ENCODE measurements at places on chromosomes 6 and 20.

DNA sequence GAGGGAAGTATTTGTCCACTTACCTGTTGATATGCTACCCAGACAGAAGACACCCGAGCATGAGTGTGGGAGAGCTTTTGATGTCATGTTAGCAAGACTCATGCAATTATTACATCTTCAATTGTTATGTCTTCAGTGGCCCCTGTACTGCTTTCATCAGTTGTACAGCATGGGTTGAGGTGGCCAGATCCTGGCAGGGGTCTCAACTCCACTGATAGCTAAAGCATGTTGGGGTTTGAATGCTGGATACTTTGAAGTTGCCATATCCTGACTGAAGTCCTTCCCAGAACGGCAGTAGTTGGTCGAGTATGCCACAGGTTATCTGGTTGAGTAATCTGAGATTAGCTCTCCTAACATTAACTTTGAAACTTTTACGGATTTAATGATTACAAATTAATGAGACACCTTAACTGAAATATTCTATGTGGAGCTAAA, 46.7 kb downstream of the LRRN4 start:
- DNase-seq = no peak

- DNase-seq = no peak
Observed at GRCh38 chr20:25571240-25571639, 14.1 kb downstream of the NINL start.

DNA sequence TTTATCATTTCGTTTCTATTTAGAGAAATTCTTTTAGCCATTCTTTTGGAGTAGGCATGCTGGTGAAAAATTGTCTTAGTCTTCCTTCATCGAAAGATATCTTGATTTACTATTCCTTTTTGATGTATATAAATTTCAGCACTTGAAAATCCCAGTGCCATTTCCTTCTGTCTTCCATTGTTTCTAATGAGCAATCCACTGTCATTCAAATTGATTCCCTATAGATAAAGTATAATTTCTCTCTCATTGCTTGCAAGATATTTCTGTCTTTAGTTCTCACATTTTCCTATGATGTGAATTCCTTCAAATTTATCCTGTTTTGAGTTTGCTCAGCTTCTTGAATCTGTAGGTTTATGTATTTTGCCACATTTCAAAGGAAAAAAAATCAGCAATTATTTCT, 251.1 kb upstream of the CHD6 start:
- no peak for DNase-seq

DNA sequence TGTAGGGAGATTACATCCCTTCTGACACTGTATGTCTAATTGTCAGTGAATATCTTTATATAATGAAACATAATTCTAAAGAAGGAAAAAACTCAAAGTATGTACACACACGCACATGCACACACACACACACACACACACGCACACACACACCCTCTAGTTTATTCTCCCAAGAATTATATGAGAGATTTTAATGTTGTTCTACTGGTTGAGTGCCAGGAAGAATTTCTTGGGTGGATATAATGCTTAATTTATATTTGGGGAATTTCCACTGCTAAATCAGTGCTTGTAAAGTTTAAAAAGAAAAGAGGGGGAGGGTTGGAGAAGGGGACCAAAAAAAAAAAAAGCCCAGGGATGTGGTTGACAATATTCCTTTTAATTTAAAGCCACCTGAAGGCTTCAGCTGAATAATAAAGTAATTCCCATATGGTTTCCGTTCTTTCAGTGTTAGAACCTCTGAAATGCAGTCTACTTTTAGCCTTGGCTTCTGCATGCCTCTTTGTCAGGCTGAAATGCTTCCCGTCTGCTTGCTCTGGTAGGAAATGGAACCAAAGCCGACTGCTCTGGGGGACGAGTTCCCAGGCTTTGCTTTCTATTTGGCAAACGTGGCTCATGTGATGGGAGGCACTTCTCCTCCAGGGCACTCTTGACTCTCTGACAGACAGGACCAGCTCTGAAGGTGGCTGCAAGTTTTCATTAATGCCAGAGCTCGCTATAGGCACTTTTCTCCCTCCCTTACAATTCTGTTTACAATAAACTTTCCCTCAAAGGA, 225.4 kb downstream of the PRL start:
- DNase-seq = no peak
